ENCODE measurements at places on chromosomes 16 and 17.
A peak's percentile ranks its signal among the peaks of the same experiment; 100 is the strongest.

DNA sequence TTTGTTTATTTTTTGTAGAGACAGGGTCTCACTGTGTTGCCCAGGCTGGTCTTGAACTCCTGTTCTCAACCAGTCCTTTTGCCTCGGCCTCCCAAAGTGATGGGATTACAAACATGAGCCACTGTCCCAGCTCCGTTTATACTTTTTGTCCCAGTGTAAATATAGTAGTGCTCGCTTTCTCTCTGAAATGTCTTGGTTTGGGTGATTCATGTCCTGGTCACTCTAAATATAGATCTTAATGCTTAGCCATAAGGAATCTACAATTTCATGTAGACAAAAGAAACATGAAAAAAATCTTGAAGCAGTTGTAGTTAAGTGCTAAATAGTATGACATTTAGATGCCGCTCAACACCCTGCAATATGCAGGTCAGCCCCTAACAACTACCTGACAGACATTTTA is 126.9 kb downstream of the KATNIP start:
- DNase-seq, result no peak

DNA sequence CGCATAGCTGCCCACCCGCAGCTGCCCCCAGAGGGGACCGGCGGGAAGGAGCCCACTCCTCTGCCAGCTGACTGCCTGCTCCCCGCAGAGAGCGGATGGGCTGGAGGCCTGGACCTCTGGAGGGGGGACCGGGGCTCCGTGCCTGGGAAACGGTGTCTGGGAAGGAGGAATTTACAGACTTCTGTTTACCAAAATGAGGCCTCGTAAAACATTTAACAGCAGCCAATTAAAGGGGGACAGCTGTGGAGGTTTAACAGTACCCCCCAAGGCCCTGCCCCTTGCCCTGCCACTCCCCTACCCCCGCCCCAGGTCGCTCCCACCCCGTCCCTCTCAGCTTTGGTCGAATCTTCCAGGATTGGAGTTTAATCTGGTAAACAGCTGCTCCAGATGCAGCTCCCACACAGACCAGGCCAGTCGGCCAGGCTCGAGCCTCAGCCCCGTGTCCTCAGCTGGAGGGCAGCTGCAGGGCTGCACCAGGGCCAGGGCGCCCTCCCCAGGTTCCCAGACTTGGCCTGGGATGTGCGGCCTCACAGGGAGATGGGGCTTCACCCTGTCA is 41.1 kb downstream of the BAHCC1 start:
- no peak for DNase-seq

DNA sequence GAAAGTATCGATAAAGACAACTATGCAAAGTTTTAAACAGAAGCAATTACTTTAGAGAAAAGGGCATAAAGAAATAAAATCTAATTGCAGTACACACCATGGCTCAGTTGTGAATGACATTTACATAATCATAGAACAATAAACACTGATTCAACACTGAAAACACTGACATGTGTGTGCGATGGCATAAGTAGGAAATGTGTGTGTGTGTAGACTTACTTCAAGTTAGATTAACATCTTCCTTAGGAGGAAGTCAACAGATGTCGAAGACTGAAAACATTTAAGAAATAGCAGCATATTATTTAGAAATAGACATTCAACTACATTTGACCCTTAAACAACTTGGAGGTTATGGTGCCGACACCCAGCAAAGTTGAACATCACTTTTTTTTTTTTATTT is 172.4 kb downstream of the STX8 start:
- DNase-seq, result no peak

GRCh38 chr17:57090560-57091185 is 5.6 kb downstream of the AKAP1 start:
- no peak for DNase-seq

DNA sequence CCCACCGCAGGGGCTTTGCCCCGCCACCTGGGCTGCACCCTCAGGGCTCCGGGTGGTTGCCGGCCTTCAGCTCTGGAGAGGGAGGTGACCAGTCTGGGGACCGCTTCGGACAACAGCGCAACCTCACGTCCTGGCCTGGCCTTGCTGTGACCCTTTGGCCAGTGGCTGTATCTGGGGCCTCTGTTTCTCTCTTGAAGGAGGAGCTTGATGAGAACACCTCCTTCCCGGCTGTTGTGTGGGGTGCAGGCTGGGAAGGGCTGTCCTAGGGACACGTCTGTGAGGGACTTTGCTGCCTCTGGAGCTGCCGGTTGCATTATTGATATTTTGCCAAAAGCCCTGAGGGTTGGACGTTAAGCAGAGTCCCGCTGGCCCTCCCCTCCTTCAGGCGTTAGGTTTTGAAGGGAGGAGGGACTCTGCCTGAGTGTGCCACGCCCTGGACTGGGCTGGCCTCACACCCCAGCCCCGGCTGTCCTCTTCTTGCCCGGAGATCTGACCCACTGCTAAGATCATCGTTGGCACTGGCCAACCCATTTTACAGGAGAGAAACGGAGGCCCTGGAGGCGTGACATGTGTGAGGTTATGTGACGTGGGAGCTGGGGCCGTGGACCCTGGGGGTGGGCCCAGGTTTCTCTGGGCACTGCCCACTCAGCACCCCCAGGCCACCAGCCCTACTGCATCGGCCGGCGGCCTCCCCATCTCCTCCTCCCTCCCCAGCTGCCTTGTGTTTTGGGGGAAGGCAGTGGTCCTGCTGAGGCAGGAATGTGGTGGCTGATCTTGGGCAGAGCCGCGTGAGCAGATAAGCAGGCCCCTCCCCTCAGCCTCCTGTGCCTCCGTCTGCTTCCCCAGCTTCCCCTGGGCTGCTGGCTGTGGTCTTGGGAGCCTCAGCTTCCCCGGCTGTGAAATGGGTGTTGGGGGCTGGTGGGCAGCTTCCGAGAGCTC is 8.5 kb downstream of the ZFPM1 start:
- DNase-seq, result no peak

DNA sequence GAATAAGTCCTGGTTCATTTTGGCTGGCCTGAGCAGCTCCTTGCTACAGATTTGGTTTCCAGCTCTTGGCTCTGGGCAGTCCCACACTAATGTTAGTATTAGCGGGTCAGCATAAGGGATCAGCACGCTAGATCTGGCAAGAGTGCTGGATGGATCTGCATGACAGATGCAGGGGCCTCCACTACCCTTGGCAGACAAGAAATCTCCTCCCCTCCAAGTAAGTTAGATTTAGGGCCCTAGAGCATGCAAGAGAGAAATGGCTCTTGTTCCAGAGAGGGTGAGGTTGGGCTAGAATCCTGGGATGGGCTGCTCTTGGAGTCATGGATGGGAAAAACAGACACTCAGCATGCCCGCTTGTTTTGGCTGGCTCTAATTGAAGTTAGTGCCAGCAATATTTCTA is 414.3 kb downstream of the RBFOX1 start:
- DNase-seq, result no peak

DNA sequence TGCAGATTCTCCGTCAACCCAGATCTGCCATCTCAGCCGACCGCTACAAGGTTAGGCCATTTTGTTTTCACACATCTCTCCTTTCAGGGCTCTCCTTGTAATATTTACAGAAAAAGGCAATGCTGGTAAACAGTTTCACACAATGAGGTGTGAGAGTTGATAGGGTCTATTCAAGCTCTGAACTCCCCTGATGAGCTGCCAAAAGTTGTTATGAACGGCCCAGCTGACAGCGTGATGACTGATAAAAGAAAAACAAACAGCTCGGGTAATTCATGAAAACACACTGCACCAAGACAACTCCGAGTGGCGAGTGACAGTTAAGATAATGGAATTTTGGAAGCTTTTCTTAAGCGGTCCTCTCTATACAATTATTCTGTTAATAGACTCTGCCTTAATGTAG is 68.1 kb upstream of the IRX5 start:
- peak; percentile 23 for DNase-seq

DNA sequence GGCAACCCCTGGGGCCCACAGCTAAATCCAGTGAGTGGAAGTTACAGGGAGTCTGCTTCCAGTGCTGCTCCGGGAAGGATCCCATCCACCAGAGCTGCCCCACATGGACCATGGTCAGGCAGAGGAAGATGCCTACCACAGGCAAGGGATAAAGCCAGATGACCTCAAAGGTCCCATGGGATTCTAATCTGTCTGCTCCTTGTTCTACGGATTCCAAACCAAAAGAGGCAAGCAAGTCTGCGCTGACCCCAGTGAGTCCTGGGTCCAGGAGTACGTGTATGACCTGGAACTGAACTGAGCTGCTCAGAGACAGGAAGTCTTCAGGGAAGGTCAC is 1.4 kb downstream of the CCL4L2 start:
- no peak for DNase-seq

- no peak for DNase-seq
Observed at GRCh38 chr17:64657610-64658125, 4.4 kb downstream of the SMURF2 start.

- no peak for DNase-seq
Observed at GRCh38 chr16:9015489-9015888, 51.8 kb upstream of the USP7 start.

GRCh38 chr16:77897831-77898605 is 109.7 kb downstream of the VAT1L start:
- no peak for DNase-seq

GRCh38 chr17:19768046-19768782 is 20.1 kb upstream of the ALDH3A1 start:
- no peak for DNase-seq

GRCh38 chr16:3182608-3183444 is 5.2 kb upstream of the OR1F1 start:
- peak; percentile 69 for DNase-seq

DNA sequence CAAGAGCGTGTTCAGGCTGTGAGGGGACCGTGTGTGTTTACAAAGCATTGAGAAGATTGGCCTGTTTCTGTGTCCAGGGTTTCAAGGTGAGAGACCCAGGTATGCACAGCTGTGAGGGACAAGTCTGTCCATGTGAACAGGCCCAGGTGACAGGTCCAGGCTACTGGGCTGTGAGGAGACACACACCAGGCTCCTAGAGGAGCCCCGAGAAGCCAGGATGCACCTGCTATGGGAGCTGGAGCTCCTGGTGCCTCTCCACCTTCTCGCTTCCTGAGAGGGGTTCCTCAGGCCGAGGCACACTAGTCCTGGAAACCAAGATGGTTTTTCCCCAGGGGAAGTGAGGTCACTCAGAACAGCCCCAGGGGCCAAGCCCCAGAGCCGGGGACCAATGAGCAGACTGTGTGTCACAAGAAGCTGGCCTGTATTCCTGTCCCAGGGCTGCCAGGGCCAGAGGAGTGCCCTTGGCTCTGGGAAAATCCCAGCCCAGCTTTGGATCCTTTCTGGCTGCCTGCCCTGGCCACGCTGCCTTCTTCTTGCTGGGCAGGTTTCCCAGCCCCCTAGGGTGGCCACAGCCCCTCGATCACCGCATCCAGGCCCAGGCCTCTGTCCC is 153.4 kb upstream of the PLCG2 start:
- no peak for DNase-seq

- DNase-seq, result no peak
Observed at GRCh38 chr17:15406081-15406480, 61.3 kb downstream of the CDRT4 start.

GRCh38 chr16:2152695-2153506 is 2.7 kb upstream of the TRAF7 start:
- DNase-seq, result no peak

- DNase-seq, result no peak
Observed at GRCh38 chr17:3959295-3959899, 4.8 kb downstream of the ATP2A3 start.

GRCh38 chr17:63040816-63041215 is 74.8 kb downstream of the TANC2 start:
- DNase-seq, result no peak

- no peak for DNase-seq
Observed at GRCh38 chr17:6526362-6527152, 29.8 kb downstream of the PITPNM3 start.

- no peak for DNase-seq
Observed at GRCh38 chr16:20859699-20860098, 40.5 kb downstream of the DCUN1D3 start.

GRCh38 chr17:71412803-71413202 is 708.0 kb upstream of the SOX9 start:
- no peak for DNase-seq

DNA sequence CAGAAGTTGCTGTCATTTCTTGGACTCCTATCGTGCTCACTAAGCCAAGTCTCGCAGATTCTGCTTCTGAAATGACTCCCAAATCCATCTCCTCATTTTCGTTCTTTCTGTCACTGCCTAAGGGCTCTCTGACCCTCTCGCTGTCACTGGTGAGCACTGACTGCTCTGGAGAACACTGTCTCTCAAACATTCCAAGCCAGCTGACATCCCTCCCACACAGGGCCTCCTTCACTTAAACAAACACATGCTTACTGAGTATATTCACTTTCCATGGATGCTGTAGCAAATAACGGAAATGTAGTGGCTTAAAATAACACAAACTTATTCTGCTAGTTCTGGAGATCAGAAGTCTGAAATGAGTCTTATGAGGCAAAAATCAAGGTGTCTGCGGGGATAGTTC is 18.8 kb downstream of the CACNG1 start:
- DNase-seq, result no peak

GRCh38 chr16:28549301-28549899 is 4.3 kb upstream of the SGF29 start:
- DNase-seq, result no peak

- DNase-seq, result peak; percentile 76
Observed at GRCh38 chr16:74743668-74744299, 30.8 kb downstream of the FA2H start.

DNA sequence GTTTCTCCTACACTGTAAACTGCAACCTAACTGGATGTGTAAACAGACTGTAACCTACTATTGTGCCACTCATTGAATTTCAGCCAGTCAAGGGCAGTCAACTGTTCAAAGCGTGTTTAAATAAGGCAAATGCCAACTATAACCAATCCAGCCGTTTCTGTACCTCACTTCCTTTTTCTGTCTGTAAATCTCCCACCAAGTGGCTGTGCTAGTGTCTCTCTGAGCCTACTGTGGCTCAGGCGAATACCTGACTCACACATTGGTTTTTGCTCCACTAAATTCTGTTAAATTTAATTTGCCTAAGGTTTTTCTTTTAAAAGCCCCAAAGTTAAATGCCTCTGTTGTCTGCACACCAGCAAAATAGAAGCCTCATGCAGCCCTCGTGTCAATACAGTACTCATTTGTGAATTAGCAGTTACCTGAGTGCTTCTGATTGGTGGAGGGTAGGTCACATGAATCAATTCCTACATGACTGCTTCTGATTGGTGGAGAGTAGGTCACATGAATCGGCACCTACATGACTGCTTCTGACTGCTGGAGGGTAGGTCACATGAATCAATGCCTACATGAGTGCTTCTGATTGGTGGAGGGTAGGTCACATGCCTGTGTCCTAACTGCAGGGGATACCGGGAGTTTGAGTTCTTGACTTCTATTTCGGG is 31.1 kb upstream of the CCR7 start:
- DNase-seq, result no peak

DNA sequence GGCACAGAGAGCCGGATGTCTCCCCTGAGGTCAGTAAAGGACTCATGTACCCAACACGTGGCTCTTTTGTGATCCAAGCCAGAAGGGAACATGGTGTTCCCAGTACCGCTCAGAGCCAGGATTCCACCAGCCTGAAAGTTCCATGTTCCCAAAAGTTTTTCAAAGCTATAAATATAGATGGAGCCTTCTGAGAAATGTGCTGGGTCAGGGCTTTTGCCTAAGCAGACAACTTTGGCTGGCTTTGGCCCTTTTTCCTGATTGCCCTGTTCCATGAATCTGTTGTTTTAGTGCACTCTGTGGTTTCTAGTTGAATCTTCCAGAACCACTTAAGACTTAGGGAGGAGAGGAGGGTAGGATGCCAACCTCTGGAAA is 128.5 kb upstream of the HS3ST2 start:
- DNase-seq, result no peak

GRCh38 chr17:32584792-32585191 is 98.0 kb downstream of the CDK5R1 start:
- DNase-seq, result no peak

Measured in right kidney (tissue), 9 donors.